Kidney epithelial cell (primary cell): ENCODE measurements at places on chromosomes 13 and 19. TPM values are rescaled to one million over a fixed set of nuclear protein-coding genes. Genes with fewer than 3 reads are reported as not detected.

Gene SARS2
- total RNA-seq: 40.5 and 55.2 TPM in 2 replicates

Gene F10
- 0.08 and 0.75 TPM in 2 replicates for total RNA-seq

Gene GPR108
- 59.9 and 66.6 TPM in 2 replicates for total RNA-seq

Gene PABPC3
- total RNA-seq: 0.34 and 0.58 TPM in 2 replicates

Gene CCDC70
- not detected in 2 replicates for total RNA-seq

Gene ATXN8OS
- total RNA-seq: not detected in 2 replicates

Gene WDR62
- total RNA-seq: 1.8 and 2.8 TPM in 2 replicates

Gene N4BP2L1
- 4.4 and 7.8 TPM in 2 replicates for total RNA-seq

Gene BCL2L12
- 13.9 and 19.8 TPM in 2 replicates for total RNA-seq

Gene C13orf42
- total RNA-seq: not detected in 2 replicates

Gene FAM124A
- 0.48 and 1.2 TPM in 2 replicates for total RNA-seq

Gene ZNF99
- under 0.01 and 0.13 TPM in 2 replicates for total RNA-seq

Gene CEACAM8
- not detected in 2 replicates for total RNA-seq

Gene PSG6
- total RNA-seq: not detected in 2 replicates

Gene GPR183
- 0.14 and 0.71 TPM in 2 replicates for total RNA-seq

Gene CDX2
- total RNA-seq: not detected in 2 replicates

Gene HTR2A
- total RNA-seq: not detected in 2 replicates

Gene PNMA8C
- 0.25 and 0.27 TPM in 2 replicates for total RNA-seq

Gene LGALS7
- 0.55 TPM in 1 of 2 replicates, not detected in the other for total RNA-seq

Gene OVOL3
- not detected in 2 replicates for total RNA-seq

Gene TMEM255B
- total RNA-seq: 6.4 and 11.4 TPM in 2 replicates

Gene ZSCAN22
- 2.0 and 4.0 TPM in 2 replicates for total RNA-seq

Gene CTU1
- 19.1 and 23.6 TPM in 2 replicates for total RNA-seq

Gene SNRPA
- total RNA-seq: 84.4 and 110 TPM in 2 replicates

Gene LILRB2
- not detected in 2 replicates for total RNA-seq

Gene TMPRSS9
- not detected in 2 replicates for total RNA-seq

Gene ZNF493
- total RNA-seq: 8.6 and 9.7 TPM in 2 replicates

Gene THSD1
- total RNA-seq: 4.1 and 4.8 TPM in 2 replicates

Gene TNFSF9
- 8.9 and 12.3 TPM in 2 replicates for total RNA-seq

Gene ELAVL1
- 62.3 and 65.9 TPM in 2 replicates for total RNA-seq

Gene OSCAR
- total RNA-seq: 22.9 and 24.4 TPM in 2 replicates

Gene COL4A1
- 1,018 and 1,045 TPM in 2 replicates for total RNA-seq

Gene NLRP5
- total RNA-seq: not detected in 2 replicates

Gene ADGRE3
- not detected in 2 replicates for total RNA-seq

Gene GAPDHS
- not detected in 2 replicates for total RNA-seq
